ENCODE measurements at places on chromosomes 12 and 14. TPM values are rescaled to one million over a fixed set of nuclear protein-coding genes. Genes with fewer than 3 reads are reported as not detected.

DNA sequence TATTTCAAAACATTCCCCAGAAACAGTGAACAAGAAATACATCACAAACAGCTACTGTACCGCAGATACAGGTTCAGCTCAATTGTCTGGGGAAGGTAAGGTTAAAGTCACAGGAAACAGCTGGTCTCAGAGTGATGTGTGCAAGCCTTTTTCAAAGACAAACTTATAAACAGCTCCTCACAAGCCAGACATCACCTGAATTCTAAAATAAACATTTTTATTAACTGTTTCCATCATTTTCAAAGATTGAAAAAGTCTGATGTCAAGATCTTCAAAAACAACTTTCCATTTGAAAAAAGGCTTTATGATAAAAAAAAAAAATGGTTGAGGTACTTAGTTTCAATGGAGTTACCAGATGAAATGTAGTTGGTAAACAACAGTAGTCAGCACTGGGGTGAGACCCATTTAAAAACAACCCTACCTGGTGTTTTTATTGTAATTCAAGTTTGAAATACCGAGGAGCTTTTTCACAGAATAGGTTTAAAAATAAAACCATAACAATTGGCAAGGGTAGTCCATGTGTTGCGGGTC lies 4.0 kb downstream of the BTG1 start:
- no peak for DNase-seq
- H3K27ac ChIP-seq: peak overlapping the region; percentile 47
- H3K4me3 ChIP-seq: peak overlapping the region; percentile 99
- peaks cover 68% of the 10 kb centered on the region for H3K4me1 ChIP-seq
- H3K36me3 ChIP-seq: peaks cover 55% of the 10 kb centered on the region

DNA sequence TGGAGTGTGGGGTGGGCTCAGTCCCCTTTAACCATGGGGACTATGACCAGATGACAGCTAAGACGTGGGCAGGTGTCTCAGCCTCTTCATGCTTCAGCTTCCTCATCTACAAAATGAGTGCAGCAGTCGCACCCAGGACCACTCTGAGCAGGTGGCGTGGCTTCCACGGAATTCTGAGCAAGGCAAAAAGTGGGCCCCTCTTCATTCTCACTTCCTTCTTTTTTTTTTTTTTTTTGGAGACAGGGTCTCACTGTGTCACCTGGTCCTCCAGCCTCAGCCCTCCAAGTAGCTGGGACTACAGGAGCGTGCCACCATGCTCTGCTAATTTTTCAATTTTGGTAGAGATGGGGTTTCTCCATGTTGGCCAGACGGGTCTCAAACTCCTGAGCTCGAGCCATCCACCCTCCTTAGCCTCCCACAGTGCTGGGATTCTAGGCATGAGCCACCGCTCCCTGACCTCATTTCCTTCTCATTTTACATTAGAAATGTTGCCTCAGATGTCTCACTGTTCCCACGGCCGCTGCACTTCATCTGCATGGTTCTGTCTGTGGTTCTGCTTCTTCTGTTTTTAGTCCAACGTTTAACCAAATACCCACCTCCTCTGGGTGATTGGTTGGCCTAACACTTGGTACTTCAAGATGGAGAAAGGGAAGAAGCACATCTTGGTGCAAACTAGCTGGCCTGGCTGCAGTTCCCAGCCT lies 41.3 kb upstream of the BCL7A start:
- no peaks in the 10 kb centered on the region for H3K4me1 ChIP-seq
- DNase-seq: no peak
- no peak overlapping the region for H3K4me3 ChIP-seq
- H3K27me3 ChIP-seq: peaks cover 2% of the 10 kb centered on the region
- H3K27ac ChIP-seq: no peak overlapping the region

Gene PSMD9
- 84.4 TPM for total RNA-seq

- H3K27ac ChIP-seq: peak overlapping the region; percentile 41
- peaks cover 36% of the 10 kb centered on the region for H3K4me1 ChIP-seq
These were observed 39.9 kb downstream of the ATL1 start for GRCh38 chr14:50599700-50600444.

Gene LMNTD1
- 0.94 TPM for total RNA-seq

- H3K27ac ChIP-seq: no peak overlapping the region
- H3K27me3 ChIP-seq: no peaks in the 10 kb centered on the region
- H3K36me3 ChIP-seq: no peaks in the 10 kb centered on the region
- no peak overlapping the region for H3K4me3 ChIP-seq
- no peaks in the 10 kb centered on the region for H3K4me1 ChIP-seq
- DNase-seq: no peak
These were observed 53.7 kb downstream of the SOX5 start for GRCh38 chr12:23895792-23896218.

GRCh38 chr12:85733221-85733840 lies 102.9 kb downstream of the RASSF9 start:
- H3K27ac ChIP-seq: no peak overlapping the region
- H3K36me3 ChIP-seq: no peaks in the 10 kb centered on the region
- DNase-seq: no peak
- peaks cover 3% of the 10 kb centered on the region for H3K27me3 ChIP-seq

DNA sequence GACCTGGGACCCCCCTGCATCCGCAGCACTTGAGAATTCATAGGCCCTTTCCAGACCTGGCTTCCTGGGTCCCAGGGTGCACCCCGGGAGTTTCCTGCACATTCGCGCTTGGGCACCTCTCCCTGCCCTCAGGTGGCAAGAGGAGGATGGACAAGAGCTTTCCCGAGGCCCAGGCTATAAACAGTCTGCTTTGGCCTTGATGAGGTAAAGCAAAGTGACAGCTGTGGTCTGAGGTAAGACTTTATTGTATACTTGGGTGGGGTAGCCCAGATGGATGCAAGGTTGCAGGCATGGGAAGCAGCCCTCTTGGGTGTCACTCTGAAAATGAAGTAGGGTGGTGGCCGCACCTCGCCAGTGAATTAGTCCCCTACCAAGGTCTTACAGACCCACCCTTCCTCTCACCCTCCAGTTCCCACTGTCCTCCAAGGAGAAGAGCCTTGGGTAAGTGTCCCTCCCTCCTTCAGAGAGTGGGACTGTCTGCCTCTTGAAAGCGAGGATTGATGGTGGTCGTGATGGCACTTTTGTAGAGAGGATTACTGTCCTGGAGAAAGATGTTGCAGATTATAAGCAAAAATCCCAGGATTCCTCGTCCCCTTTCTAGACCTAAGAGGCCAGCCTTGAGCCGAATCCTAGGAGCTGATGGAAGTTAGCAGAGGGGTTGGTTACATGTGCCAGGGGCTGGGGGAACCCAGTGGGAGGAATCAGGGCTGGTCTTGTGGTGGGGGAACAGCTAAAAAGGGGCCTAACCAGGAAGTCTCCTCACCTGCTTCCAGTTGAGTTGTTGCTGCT lies 10.6 kb upstream of the CSAD start:
- H3K36me3 ChIP-seq: peaks cover 14% of the 10 kb centered on the region
- no peak for DNase-seq
- H3K27ac ChIP-seq: no peak overlapping the region
- H3K4me1 ChIP-seq: peaks cover 16% of the 10 kb centered on the region
- peaks cover 6% of the 10 kb centered on the region for H3K27me3 ChIP-seq

Gene NOVA1
- total RNA-seq: not detected

GRCh38 chr14:71113376-71113775 lies 206.1 kb downstream of the PCNX1 start:
- H3K27me3 ChIP-seq: peaks cover 2% of the 10 kb centered on the region
- H3K4me3 ChIP-seq: no peak overlapping the region
- peaks cover 38% of the 10 kb centered on the region for H3K36me3 ChIP-seq
- DNase-seq: peak; percentile 63
- peaks cover 43% of the 10 kb centered on the region for H3K4me1 ChIP-seq
- H3K27ac ChIP-seq: no peak overlapping the region

Gene GPR65
- total RNA-seq: 0.17 TPM

GRCh38 chr12:15769586-15769985 lies 19.6 kb downstream of the EPS8 start:
- no peak for DNase-seq
- H3K4me1 ChIP-seq: peaks cover 60% of the 10 kb centered on the region
- H3K27ac ChIP-seq: peak overlapping the region; percentile 86

DNA sequence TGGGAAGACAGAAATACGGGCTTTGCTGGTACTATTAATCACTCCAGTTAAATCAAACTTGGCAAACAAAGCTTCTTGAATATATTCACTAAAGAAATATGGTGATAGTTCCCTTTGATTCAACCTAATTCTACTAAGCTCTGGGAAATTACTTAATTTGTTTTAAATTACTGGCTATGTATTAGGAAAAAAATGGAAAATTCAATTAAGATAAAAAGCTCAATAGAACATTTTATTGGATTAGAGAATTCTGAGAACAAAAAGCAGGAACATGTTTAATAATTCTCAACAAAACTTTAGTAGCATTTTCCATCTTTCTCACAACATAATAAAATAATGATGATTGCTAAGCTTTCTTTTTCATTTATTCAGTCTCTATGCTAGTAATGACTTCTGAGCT lies 30.2 kb downstream of the BDKRB1 start:
- H3K36me3 ChIP-seq: peaks cover 5% of the 10 kb centered on the region
- H3K27me3 ChIP-seq: no peaks in the 10 kb centered on the region
- H3K4me1 ChIP-seq: peaks cover 7% of the 10 kb centered on the region
- no peak overlapping the region for H3K27ac ChIP-seq

Gene UBC
- 1,133 TPM for total RNA-seq

DNA sequence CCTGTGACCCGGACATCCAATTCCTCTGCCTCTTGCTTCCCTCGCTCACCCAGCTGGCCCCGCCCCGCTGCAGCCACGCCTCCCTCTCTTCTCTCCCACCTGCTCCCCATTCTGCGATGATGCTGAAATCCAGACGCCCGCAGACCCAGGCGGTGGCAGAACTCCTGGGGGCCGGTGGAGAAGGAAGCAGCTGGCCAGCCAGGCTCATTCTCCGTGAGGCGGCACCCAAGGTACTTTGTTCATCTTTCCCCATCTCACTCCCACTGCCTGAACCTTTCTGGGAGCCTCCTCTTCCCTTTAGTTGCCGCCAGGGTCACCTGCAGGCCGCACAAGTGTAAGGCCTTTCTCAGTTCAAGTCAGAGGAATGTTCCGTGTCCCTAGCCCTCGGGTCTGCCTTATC lies 35.7 kb downstream of the FOXN4 start:
- no peaks in the 10 kb centered on the region for H3K36me3 ChIP-seq
- peaks cover 13% of the 10 kb centered on the region for H3K27me3 ChIP-seq
- DNase-seq: no peak

DNA sequence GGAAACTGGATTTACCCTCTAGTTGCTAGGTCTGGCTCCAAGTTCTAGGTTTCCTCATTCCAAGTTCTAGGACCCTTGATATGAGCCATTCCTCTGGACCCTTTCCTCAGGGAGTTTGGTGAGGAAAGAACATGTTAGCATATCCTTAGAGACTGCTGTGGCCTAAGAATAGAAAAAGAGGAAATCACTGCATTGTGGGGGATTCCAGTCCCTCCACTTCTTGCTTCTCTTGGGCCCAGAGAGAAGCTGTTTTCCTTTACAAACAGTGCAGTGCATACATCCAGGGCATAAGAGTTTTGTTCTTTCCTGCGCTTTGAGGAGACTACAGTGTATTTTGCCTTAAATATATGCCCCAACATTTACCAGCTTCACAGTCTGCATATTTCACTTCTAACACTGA lies 59.0 kb downstream of the LLPH start:
- H3K4me1 ChIP-seq: peaks cover 17% of the 10 kb centered on the region
- no peaks in the 10 kb centered on the region for H3K27me3 ChIP-seq
- H3K36me3 ChIP-seq: no peaks in the 10 kb centered on the region
- no peak overlapping the region for H3K27ac ChIP-seq
- no peak overlapping the region for H3K4me3 ChIP-seq

GRCh38 chr12:89067421-89068187 lies 284.7 kb downstream of the DUSP6 start:
- H3K4me1 ChIP-seq: peaks cover 91% of the 10 kb centered on the region
- H3K4me3 ChIP-seq: peak overlapping the region; percentile 51
- H3K36me3 ChIP-seq: no peaks in the 10 kb centered on the region
- peak overlapping the region; percentile 96 for H3K27ac ChIP-seq

GRCh38 chr12:130540376-130540775 lies 175.7 kb downstream of the RIMBP2 start:
- H3K36me3 ChIP-seq: no peaks in the 10 kb centered on the region
- no peaks in the 10 kb centered on the region for H3K4me1 ChIP-seq
- no peaks in the 10 kb centered on the region for H3K27me3 ChIP-seq
- H3K27ac ChIP-seq: no peak overlapping the region

DNA sequence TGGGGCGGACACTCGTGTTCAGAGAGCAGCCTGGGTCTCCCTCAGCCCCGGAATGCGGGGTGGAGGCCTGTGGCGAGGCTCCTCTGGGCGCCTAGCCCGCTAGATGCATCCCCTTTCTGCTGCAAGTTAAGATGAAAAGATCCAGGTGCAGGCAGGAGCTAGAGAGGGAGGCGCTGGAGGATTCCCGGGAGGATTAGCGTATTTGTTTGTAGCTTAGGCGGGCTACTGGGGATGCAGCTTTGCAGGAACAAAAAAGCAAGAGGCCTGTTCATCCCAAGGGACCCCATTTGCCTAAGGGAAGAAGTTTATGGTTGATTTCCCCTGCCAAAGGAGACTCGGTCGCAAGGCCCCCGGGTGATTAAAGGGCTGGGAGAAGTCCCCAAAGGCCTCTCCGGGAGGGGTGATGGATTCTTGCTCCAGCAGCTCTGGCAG lies 824 bp downstream of the CCDC177 start:
- peaks cover 48% of the 10 kb centered on the region for H3K27me3 ChIP-seq
- no peak overlapping the region for H3K27ac ChIP-seq
- DNase-seq: no peak
- H3K36me3 ChIP-seq: no peaks in the 10 kb centered on the region
- peaks cover 6% of the 10 kb centered on the region for H3K4me1 ChIP-seq
- no peak overlapping the region for H3K4me3 ChIP-seq

DNA sequence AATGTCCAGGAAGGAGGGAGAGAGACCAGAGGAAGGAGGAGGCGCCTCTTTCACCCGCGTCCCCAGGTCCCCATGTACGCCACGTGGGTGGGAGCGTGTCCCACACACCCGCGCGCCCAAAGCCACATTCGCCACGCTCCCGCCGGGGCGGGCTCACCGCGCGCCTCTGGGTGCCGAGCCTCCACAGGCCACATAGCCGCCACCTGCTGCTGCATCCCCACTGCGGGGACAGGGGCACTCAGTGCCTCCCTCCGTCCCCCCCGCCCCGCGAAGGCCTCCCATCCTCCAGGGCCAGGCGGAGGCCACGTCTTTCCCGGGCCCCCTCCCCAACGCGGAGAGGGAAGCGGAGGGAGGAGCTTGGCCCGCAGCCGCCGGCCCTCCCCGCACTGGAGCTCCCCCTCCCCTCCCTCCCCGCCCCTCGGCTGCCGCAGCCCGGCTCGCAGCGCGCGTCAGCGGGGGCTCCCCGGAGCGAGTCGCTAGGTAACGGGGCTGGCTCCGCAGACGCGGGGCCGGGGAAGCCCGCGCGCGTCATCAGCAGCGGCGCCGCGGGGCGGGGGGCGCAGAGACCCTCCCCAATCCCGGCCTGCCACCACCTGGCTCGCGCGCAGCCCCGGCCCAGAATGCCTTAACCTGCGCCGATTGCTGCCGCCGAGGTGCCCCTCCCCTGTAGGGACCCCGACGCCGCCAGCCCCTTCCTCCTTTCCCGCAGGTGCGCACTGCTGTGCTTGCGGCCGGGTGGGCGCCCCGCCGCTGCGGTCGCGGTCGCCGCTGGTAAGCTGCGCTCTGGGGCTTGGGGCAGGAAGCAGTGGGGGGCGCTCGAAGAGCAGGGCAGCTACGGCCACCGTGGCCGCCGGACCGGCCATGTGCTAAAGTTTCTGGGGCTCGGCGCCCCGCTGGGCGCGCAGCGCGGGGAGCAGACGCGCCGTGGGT lies 536 bp upstream of the TUNAR start:
- no peak overlapping the region for H3K27ac ChIP-seq
- no peak overlapping the region for H3K4me3 ChIP-seq
- peaks cover 24% of the 10 kb centered on the region for H3K27me3 ChIP-seq
- no peaks in the 10 kb centered on the region for H3K36me3 ChIP-seq
- DNase-seq: no peak

Measured in HFFc6 (cell line).